ENCODE measurements at places on chromosomes 1 and 21. TPM values are rescaled to one million over a fixed set of nuclear protein-coding genes. Genes with fewer than 3 reads are reported as not detected.

The FTCD gene
- 1.5 TPM for polyA plus RNA-seq

The C1orf87 gene
- polyA plus RNA-seq, result 0.80 TPM

The NTNG1 gene
- polyA plus RNA-seq, result 8.5 TPM

The PIK3R3 gene
- 14.5 TPM for polyA plus RNA-seq

The AK2 gene
- 124 TPM for polyA plus RNA-seq

The GPR25 gene
- polyA plus RNA-seq, result not detected

The ZNF695 gene
- 0.90 TPM for polyA plus RNA-seq

Measured in forelimb muscle (tissue), 1 donor.